ENCODE measurements at places on chromosomes 3 and 15.

DNA sequence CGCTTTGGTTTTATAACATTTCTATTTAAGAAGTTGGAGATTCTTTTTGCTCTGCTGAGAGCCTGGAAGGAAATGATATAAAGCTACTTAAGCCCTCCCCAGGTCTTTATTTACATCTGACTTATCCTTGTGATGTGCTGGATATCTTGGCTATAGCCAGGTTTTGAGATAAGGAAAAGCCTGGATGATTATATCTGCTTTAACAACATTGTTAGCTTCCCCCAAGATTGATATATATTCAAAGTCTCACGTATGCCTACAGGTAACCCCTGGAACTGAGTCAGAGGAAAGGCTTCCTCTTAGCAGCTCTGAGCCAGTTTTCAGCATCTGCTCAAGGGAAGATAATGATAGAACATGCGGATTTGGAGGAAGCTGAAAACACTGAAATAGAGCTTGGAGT lies 61.5 kb upstream of the CRBN start:
- no peak for DNase-seq

- DNase-seq, result no peak
Measured at GRCh38 chr3:37943631-37944314, 46.8 kb upstream of the VILL start.

- no peak for DNase-seq
Measured at GRCh38 chr3:101865751-101866509, 16.6 kb downstream of the NFKBIZ start.

GRCh38 chr15:41648770-41649169 lies 11.4 kb upstream of the MGA start:
- DNase-seq, result no peak

GRCh38 chr3:2706836-2707210 lies 403.4 kb downstream of the IL5RA start:
- no peak for DNase-seq

- peak; percentile 7 for DNase-seq
Measured at GRCh38 chr3:177473184-177473583, 275.9 kb upstream of the TBL1XR1 start.

GRCh38 chr15:70710714-70711113 lies 52.6 kb downstream of the UACA start:
- DNase-seq, result no peak

DNA sequence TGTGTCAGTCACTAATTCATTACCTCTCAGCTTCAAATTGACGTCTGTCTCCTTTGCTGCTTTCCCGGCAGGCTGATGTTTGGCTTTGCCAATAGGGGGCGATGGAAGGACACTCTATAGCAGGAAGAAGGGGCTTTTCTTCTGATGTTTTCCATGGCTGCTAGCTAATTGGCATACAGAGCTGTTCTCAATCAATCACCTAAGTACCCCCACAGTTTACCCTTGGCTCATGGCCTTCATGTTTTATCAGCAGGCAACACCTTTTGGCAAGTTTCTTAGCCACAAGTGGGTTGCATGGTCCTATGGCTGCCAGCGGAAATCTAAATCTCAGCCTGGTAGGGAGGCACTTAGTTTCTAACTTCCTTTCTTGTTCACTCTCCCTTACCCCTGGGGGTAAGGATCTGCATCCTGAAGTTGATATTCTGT lies 45.0 kb downstream of the ESYT3 start:
- no peak for DNase-seq

GRCh38 chr15:68217341-68217740 lies 12.2 kb downstream of the CLN6 start:
- no peak for DNase-seq

Measured in AG09309 (cell line).